ENCODE measurements at places on chromosomes 4 and X.

DNA sequence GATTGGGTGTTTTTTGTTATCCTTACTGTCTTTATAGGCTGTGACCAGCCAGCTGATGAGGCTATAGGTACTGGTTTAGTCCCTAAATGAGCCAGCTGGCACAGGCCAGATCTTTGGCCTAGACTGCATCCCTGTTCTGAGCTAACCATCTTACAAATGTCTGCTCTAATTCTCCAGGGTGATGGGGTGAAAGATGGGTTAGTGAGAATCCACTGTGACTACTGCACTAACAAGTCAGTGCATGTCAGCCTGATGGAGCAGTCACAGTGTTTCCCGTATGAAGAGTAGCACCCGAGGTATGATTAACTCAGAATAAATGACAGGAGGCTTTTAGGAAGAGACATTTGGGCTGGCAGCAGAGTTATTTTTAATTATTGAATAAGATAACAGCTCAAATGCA, 181.0 kb downstream of the DCTD start:
- no peak for DNase-seq

- DNase-seq: no peak
These were observed 69.3 kb downstream of the FAM184B start for GRCh38 chr4:17712166-17712565.

DNA sequence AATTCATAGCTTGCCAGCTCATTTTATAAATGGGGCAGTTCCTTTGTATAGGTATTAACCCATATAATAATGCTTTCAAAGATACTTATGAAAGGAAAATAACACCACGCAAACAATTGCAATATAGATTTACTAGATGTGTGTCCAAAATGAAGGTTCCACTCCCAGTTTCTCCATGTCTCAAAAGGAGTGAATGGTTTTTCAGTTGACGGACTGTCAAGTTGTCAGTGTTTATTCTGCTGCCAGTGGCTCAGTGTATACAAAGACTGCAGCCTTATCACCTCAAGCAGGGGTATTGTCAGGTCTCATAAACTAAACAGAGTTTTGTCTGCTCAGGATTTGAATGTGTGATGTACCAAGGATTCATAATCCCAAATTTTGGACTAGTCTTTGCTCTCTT, 585.3 kb upstream of the ATOH1 start:
- DNase-seq: no peak

DNA sequence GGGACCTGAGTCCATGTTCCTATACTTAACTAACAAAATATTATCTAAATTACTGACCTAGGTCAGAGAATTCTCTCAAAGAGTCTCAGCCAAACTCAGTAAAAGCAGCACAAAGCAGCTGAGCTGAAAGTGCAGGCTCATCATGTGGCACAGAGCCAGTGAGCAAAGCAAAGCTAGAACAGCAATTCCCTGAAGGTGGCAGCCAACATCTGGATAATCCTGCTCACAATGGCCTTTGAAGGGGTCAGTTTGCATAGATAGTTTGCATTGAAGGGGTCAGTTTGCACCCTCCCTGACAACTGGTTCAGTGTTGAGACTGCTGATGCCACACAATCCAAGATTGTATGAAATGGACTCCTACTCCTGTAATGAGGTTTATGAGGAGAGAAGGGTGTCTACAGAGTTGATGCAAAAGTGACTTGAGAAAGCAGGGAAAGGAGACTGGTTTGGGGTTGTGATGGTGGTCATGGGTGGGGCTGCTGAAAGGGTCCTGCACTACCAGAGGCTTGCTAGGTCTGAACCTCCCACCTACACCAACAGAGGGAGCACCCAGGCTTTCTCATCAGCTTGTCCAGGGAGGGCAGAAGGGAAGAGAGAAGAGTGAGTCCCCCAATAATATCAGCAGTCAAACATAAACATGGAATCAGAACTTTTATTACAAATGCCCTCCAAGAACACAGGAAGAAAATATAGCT, 39.7 kb downstream of the TRIM61 start:
- no peak for DNase-seq

GRCh38 chr4:25913056-25913850, 767 bp upstream of the SMIM20 start:
- DNase-seq: peak; percentile 11

- no peak for DNase-seq
These were observed 8.1 kb downstream of the NEK1 start for GRCh38 chr4:169604131-169604900.

- peak; percentile 6 for DNase-seq
These were observed 27.5 kb upstream of the MXD4 start for GRCh38 chr4:2289311-2289954.

- no peak for DNase-seq
These were observed 104.5 kb upstream of the MAOA start for GRCh38 chrX:43551590-43551989.

DNA sequence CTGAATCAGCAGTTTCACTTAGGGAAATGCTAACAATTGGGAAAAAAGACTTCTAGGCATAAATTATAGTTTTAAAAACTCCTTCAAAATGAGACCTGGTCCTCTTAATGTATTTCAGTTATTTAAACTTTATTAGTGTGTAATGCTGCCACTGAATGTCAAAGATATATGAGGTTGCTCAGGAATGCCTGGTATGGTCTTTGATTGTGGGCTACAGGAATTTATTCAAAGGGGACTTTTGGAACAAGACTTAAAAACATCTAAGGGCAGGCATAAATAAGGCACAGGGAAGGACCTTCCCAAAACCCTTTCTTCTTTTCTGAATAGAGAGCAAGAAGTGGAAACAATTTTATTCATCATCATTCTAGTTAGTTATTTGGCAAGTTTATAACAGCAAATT, 439.1 kb downstream of the TLL1 start:
- no peak for DNase-seq

- no peak for DNase-seq
These were observed 11.2 kb upstream of the RNF4 start for GRCh38 chr4:2457481-2458295.

GRCh38 chr4:7903791-7904516, 35.7 kb downstream of the AFAP1 start:
- DNase-seq: no peak

- DNase-seq: no peak
These were observed 130.0 kb upstream of the STX18 start for GRCh38 chr4:4671774-4672349.

DNA sequence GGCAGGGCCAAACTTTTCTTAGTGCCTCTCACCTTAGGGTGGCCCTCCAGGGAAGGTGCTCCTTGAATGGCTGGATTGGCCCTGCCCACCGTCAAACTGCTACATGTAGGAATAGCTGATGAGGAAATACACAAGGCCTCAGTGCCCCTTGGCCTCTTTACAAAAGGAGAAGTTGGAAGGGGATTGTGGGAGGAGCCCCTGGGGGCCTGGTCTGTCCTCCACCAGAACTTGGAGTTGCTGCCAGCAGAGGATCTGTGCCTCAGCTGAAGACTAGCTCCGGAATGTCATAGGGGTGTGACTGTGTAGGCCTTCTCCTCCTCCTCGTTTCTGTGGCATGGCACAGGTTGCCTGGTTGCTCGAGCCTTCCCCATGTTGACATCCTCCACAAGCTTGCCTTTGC, 142.7 kb downstream of the AMMECR1 start:
- no peak for DNase-seq

DNA sequence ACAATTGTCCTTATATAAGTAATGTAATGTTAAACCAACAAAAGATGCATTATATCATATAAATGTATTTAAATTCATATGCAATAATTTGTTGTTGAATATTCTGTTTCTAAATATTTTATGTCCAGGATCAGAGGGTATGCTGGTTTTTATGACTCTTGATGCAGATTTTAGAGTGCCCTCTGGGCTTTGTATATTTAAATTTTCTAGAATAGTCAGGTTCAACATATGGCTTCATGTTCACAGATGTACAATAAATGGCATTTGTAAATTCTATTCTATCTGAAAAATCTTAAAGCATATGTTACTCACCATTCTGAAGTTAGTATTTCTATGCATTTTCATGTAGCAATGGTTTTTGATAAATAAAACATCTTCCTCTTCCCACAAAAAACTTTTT, 1555.4 kb downstream of the PCDH18 start:
- DNase-seq: no peak

DNA sequence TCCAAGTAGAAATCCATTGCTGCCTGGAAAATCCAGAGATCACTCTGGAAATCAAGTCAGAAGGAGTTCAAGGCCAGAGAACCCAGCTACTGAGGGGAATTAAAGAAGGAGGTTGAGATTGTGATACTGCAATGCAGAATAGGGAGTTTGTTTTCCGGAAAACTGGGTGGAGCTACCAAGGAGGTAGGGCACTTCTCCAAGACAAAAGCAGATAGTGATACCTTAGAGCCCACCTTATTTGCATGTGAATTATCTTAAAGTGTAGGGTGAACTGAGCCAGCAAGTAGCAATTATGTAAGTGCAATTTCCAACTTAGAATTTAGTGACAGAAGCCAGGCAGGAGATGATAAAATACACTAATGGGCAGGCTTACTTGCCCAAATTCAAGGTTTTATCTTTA, 178.9 kb downstream of the MID1 start:
- DNase-seq: no peak

- no peak for DNase-seq
These were observed 340.0 kb upstream of the GALNTL6 start for GRCh38 chr4:171473155-171473554.

DNA sequence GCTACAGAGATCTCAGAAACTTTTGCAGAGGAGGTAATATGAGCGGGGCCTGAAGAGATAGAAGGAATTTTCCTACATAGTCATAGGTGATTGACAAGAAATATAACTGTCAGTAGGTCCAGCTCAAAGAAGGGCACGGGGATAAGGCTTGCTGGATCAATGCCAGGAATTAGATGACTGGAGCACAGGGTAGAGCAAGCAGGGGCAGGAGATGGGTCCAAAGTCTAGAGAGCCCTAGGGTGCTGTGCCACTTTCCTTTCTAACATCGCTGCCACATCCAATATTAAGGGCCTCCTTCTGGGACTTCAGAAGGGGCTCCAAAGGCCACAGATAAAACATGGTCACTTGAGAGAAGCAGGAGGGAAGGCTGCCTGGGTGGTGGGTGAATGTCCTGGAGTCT, 402.2 kb downstream of the MID1IP1 start:
- no peak for DNase-seq
